CD4-positive, alpha-beta T cell treated with Interleukin-2 at 100 ng/mL for 4 hours (primary cell): ENCODE measurements at places on chromosomes 16 and 17.

DNA sequence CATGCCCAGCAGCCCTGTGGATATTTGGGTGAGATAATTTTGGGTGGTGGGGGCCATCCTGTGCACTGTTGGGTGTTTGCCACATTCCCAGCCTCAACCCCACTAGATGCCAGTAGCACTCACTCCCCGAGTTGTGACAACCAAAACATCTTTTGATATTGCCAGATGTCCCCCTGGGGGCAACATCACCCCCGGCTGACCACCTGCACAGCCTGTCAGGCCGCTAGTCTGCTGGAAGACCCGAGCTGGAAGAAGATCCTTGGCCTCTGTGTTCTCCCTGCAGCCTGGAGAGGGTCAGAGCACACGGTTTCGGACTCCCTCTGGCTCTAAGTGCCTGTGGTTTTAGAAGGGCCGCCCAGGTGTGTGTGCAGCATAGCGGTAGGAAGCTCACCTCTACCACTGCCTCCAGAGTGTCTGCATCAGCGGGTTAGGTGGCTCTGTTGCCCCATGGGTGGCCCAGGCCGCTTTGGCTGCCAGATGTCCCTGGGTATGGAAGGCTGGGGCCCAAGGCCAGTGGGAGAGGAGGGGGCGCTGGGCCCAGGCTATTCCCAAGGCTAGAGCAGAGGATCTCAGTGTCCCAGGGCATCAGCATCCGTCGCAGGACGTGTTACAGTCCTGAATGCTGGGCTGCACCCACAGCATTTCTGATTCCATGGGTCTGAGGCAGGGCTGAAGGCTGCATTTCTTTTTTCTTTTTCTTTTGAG lies 195.8 kb upstream of the GSE1 start:
- no peak for DNase-seq

GRCh38 chr17:34403006-34403405 lies 40.0 kb upstream of the CCL1 start:
- DNase-seq = no peak

DNA sequence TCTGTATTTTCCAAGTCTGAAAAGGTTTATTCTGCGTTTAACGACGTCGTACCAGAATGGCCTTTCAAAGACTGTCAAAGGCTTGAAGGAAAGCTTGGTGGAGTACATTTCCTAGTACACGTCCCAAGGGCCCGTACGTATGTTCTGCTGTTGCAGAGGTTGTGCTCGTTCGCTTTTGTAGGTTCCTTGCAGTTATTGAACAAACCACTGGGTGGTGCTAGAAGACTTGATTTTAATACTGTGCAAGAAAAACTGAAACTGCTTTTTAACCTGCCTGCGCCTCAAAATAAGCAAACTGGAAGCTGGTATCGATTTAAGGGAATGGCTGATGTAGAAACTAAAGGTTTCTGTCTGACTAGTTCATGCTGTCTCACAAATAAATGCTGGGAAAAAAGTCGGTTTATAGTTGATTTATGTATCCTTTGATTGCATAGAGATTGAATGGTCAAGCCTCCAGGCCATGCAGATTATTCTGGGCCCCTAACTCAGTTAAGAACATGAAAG lies 54.6 kb downstream of the USP10 start:
- peak; percentile 92 for DNase-seq

- DNase-seq = peak; percentile 65
Observed at GRCh38 chr16:56513972-56514371, 5.9 kb downstream of the BBS2 start.

DNA sequence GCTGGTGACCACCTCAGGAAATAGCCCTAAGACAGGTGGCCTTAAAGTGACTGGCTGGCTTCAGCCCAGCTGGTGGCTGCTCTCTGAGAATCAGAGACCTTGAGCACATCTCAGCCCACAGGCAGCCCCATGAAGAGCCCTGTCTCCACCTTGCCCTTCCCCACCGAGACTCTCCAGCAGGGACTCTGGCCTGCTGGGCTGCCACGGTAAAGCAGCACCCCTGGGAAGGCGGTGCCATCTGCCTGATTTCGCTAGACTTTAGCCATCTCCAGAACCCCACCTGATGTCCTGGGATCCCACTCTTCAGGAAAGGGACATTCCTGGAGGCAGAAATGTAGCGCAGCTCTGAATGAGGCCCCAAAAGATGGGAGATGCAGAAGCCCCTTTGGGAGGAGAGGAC lies 45.2 kb upstream of the LGALS9 start:
- no peak for DNase-seq

GRCh38 chr16:81163671-81164070 lies 67.5 kb upstream of the GCSH start:
- no peak for DNase-seq

- no peak for DNase-seq
Observed at GRCh38 chr17:37318931-37319594, 56.7 kb upstream of the C17orf78 start.

DNA sequence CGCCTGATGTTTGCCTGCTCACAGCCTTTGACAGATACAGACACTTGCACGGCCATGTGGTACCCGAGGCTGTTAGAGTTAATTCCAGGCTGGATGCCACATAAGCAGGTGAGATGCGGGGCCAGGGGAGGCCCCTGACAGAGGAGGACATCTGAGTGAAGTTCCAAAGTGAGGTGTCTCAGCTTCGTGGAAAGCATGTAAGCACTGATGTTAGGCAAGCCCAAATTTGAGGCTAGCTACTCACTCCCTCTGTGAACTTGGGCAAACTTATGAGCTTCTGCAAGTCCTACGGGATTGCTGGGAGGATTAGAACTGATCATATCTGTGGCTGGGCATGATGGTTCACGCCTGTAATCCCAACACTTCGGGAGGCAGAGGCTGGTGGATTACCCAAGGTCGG lies 39.3 kb upstream of the MARCHF10 start:
- DNase-seq = no peak

DNA sequence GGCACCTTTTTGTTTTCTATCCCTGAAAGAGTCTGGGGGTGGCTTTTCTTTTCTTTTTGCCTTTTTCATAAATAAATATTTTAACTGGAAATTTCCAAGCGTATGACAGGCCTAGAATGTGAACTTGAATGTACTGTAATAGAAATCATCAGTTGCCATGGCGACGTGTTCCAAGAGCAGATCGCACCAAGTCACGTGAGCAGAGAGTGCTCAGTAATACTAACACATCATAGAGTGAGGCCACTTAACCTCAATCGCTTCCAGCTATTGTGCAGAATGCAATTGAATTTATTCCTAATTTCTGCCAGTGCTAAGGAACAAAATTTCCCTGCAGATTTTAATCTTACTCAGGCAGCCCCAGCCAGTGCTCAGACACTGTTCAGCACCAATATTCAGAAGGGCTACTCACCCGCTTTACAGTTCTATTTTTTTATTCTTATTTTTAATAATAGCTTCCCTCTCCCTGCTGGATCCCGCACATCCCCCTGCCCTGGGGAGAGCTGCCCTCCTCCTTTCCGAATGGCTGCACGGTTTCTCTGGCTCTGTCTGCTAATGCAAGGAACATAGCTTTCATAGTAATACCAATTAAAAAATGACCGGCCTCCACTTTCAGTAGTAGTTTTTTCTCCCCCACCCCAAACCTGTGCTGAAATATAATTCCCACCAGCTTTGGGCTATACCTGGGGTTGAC lies 26.2 kb upstream of the PMFBP1 start:
- no peak for DNase-seq

DNA sequence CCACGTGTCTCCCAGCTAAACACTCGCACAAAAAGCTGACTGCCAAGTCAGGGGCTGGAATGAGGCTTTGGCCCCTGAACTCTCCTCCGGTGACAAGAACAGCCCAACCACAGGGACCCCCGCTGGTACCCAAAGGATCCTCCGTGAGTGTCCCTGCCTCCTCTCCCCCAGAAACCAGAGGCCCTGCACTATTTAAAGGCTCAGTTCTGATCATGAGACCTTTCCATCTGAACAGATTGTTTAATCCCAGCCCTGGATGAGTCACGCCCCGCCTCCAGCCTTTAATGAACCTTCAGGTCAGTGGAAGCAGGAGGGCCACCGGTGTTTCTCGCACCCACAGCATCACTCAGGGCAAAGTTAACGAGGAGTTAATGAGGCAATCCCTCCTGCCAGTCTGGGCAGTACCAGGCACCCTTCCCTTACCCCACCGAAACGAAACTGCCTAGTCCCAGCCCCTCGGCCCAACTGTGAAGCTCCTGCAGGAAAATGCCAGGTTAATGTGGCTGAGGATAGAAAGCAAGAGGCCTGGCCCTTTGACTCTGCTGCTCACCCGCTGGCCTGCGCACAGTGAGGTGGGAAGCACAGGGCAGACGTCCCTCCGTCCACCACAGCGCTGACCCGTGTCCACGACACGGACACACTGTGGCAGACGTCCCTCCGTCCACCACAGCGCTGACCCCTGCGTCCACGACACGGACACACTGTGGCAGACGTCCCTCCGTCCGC lies 32.4 kb downstream of the TIMM22 start:
- no peak for DNase-seq

DNA sequence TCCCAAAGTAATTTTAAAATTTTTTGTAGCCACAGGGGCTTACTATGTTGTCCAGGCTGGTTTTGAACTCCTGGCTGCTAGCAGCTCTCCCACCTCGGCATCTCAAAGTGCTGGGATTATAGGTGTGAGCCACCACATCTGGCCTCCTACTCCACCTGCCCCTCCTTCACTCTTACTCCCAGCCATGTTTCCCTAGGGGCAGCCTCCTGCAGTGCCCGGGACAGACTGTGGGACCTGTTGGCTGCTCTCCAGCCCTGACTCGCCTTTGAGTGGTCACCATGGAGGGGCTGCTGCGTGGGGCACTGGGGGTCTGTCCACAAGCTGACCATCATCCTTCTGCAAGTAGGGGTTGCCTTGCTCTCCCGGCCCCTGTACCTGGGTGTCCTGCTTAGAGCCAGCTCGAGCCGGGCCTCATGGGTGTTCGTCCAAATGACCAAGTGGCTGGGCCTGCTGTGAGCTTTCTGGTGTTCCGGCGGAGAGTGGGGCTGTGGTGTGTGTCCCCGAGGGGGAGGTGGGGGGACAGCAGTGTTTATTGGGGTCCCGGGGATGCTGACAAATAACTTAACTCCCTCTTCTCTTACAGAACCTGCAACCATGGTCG lies 16.6 kb downstream of the SPIRE2 start:
- no peak for DNase-seq

GRCh38 chr17:5378566-5379207 lies 40.8 kb downstream of the NUP88 start:
- no peak for DNase-seq

GRCh38 chr16:78985716-78986605 lies 614.6 kb downstream of the MAF start:
- no peak for DNase-seq

DNA sequence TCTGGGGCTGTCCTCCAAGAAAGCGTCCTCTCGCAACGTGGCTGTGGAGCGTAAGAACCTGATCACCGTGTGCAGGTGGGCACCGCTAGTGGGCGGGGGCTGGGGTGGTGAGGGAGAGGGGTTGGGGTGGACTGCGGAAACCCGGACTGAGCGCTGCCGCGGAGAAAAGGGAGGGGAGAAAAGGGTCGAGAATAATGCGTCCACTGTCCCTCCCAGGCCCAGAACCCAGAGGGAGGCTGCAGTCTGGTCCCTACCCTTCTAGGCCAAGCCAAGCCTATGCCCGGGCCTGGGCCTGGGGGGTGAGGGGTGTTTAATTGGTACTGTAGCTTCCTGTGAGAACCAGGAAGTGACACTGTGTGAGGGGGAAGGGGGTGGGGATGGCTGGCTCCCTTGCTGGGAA lies 464 bp downstream of the RUNDC3A start:
- DNase-seq = no peak

- peak; percentile 69 for DNase-seq
Observed at GRCh38 chr16:85420501-85421337, 192.4 kb upstream of the GSE1 start.

- DNase-seq = no peak
Observed at GRCh38 chr17:28889996-28890395, 7.5 kb downstream of the FLOT2 start.

- no peak for DNase-seq
Observed at GRCh38 chr17:17612085-17613022, 20.8 kb upstream of the PEMT start.

GRCh38 chr16:22375117-22375962 lies 921 bp upstream of the CDR2 start:
- DNase-seq = no peak

DNA sequence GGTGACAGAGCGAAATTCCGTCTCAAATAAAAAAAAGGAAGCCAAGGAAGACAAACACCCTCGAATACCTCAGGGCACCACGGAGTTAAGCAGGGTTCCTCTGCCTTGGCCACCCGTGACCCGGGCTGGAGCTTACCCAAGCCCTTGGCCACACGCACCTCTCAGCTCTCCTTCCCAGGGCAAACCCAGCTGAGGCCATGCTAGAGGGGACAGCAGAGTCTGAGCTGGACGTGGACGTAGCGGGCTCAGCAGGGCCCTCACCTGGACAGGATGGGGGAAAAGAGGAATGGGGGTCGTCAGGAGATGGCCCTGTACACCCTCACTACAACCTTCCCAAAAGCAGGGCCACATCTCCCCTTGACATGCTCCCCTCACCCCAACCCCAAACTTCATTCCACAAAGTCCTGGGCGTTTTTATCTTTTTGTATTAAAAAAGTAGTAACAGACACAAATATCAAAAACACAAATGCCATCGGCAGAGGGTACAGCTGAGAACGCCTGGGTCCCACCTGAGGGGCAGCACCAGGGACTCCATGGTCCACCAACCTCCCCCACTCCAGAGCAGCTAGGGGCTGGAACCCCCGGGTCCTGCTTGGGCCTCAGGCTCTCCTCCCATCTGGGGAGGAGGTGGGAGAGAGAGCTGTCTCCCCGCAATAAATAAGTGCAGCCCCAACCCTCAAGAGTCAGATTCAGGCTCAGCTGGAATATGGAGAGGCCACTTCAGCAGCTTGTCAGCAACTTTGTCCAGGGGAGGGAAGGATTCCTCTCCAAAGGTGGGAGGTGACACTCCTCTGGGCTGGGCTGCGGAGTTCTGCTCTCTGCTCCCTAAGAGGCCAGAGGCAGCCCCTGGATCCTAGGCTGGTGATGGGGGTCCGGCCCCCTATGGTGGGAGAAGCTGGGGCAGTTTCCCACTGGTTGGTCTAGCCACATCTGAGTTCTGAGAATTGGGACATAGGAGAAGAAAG lies 11.9 kb downstream of the PER1 start:
- DNase-seq = no peak

DNA sequence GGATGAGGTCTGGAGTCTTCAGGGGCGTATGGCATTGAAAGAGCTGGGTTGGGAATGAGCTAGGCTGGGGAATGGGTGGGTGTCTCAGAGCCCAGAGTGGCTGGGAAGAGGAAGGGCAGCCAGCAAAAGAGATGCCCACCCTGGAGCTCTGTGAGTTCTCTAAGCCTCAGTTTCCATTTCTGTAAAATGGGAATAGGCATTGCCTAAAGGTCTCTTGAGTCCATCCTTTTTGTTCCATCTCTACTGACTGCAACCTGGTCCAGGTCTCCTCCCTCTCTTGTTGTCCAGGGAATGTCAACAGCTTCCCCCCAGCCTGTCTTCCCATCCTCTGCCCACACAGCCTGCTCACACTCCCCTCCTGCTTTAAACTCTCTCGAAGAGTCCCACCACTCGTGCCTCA lies 19.6 kb downstream of the CCDC102A start:
- DNase-seq = no peak
